ENCODE measurements at places on chromosomes 6 and 20.

GRCh38 chr20:20466341-20466879 is 98.5 kb downstream of the INSM1 start:
- DNase-seq = peak; percentile 90

DNA sequence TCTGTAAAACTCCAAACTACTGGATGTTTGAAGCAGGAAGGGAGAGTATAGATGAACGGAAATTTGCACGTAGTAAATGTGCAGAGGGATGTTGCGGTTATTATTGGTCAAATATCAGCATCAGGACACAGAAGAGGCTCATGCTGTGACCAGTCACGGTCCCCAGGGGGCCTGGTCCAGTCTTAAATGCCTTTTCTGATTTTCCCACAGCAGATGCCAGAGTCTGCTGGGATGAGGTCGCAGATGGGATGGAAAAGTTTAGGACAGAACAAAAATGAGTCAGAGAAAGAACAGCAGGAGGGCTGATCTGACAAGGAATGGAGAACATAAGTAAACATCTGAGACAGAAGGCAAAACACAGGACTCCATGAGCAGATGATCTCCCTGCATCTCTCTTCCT is 11.7 kb upstream of the SIRPG start:
- no peak for DNase-seq

GRCh38 chr6:3701631-3702030 is 49.9 kb downstream of the PXDC1 start:
- DNase-seq = no peak

GRCh38 chr20:12640251-12640650 is 368.5 kb upstream of the SPTLC3 start:
- DNase-seq = no peak

GRCh38 chr6:56866917-56867522 is 87.9 kb upstream of the BEND6 start:
- DNase-seq = no peak

GRCh38 chr6:659716-660581 is 3.0 kb upstream of the HUS1B start:
- DNase-seq = no peak

DNA sequence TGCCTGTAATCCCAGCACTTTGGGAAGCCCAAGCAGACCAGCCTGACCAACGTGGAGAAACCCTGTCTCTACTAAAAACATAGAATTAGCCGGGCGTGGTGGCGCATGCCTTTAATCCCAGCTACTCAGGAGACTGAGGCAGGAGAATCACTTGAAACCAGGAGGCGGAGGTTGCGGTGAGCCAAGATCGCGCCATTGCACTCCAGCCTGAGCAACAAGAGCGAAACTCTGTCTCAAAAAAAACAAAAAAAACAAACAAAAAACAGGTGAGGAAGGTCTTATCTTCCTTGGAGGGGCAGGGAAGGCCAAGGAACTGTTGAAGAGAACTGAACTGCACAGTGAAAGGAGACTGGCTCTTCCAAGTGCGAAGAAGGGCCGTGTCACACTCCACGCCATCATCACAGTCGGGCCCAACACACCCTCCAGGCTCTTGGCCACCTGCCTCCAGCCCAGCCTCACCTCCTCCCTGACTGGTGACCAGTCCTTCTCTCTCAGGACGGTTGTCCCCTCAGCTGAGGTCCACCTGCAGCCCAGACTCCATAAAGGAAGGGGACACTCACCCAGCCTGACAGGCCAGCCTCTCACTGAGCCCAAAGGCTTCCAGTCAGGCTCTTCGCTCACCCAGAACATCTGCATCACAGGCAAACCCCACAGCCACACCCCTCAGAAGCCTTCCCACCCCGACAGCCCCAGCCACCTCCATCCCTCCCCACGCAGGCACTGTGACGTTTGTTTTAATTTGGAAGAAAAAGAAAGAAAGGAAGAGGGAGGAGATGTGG is 4.1 kb downstream of the ZC3H12D start:
- no peak for DNase-seq

- DNase-seq = no peak
These were observed 111.3 kb downstream of the TBX18 start for GRCh38 chr6:84653027-84653551.

GRCh38 chr6:107740496-107741190 is 83.5 kb downstream of the SCML4 start:
- no peak for DNase-seq

DNA sequence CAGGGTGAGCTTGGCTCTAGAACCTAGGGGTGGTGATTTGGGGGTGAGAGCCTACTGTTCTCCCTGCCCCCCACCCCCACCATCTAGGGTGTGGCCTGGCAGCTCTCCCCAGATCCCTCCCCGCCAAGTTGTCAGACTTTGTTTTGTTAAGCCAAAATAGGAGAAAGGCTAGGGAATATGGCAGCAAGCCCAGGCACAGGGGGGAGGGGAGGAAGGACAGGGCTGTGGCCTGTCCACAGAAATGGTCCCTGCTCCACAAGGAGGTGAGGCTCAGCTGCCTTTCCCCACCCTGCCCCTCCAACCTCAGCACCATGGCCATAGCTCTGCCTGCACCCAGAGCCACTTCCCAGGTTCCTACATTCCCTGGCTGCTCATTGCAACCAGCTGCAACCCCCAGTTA is 17.2 kb downstream of the SCUBE3 start:
- no peak for DNase-seq

- no peak for DNase-seq
These were observed 103.9 kb upstream of the MAP7 start for GRCh38 chr6:136654086-136654485.

DNA sequence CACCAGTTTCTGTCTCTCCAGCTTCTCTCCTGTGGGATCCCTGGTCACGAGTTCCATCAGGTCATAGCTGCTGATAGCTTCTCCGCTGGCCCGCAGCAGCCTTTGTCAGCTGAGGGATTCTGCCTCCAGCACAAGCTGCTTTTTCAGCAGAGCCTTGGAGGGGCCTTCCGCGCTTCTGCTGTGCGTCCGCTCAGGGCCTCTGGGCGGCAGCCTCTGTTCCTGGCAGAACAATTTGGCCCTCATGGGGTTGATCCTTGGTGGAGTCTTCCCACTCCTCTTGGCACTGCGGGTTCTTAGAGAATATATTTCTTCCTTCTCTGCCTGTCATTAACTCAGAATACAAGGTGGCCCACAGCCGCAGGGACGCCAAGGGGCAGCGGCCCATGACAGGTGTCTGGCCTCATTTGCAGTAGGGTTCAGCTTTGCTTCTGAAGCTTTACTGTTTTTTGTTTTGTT is 158.8 kb downstream of the DTNBP1 start:
- DNase-seq = no peak

DNA sequence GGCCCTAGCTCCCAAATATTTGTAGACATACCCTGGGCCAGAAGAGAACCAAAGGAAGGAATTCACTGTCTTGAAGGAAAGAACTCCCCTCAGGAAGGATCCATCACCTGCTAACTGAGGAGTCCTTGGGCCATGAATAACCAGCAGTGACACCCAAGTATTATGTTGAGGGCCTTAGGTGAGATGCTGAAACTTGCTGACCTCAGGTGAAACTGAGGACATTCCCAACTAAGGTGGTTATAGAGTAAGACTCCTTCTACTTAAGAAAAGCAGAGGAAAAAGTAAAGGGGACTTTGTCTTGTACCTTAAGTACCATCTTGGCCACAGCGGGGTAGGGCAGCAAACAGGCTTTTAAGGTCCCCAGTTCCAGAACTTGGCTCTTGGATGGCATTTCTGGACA is 491.7 kb downstream of the C6orf118 start:
- DNase-seq = no peak

GRCh38 chr6:151054306-151054705 is 185.5 kb upstream of the AKAP12 start:
- DNase-seq = no peak

DNA sequence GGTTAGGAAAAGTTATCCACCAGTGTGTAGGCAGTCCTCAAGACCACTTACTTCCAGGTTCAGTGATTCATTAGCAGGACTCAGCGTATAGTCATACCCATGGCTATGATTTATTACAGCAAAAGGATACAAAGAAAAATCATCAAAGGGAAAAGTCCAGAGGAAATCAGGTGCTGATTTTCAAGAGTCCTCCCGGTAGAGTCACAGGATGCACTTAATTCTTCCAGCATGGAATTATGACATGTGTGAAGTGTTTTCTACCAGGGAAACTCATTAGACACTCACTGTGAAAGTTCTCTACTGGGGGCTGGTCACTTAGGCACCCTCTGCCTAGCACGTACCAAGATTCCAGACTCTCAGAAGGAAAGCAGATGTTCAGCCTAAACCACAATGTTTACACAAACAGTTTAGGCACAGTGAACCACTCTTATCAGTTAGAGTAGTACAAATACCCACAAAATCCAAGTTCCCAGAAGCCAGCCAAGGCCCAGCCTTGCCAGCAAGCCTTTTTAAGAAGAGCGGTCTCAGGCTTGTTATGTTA is 10.2 kb downstream of the WFDC3 start:
- no peak for DNase-seq

All from GF-D8 (cell line).